ENCODE measurements at places on chromosomes 1 and 21. TPM values are rescaled to one million over a fixed set of nuclear protein-coding genes. Genes with fewer than 3 reads are reported as not detected.

DNA sequence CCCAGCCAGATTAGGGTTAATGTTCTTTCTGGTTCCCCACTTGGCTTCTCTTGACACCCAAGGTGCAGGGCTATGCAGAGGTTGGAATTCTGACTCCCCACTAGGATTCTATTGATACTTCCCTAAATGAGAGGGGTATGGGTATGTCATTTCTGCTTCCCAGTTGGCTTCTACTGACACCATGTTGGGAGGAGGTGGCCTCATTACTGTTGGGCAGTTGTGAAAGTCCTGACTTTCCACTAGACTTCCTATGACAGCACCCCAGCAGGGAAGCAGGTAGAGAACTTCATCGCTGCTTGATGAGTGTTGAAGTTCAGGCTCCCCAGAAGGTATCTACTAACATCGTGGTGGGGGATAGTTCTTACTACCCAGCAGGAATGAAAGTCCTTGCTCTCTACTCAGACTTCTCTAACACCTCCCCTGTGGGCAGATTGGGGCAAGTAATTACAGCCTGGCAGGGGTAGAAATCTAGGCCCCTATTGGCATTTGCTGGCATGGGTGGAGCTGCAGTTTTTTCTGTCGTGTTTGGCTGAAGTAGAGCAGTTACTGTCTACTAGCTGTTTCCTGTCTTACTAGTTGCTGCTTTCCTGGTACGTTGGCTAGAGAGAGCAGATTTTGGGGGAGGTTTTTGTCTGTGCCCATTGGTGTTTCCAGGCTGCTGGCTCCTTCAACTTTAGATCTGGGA lies 41.5 kb downstream of the ZYG11B start:
- H3K4me1 ChIP-seq: no peaks in the 10 kb centered on the region
- DNase-seq: no peak

- H3K27ac ChIP-seq: no peak overlapping the region
- H3K36me3 ChIP-seq: no peaks in the 10 kb centered on the region
- DNase-seq: no peak
- H3K4me1 ChIP-seq: peaks cover 24% of the 10 kb centered on the region
Observed at GRCh38 chr1:156420205-156421061, 51.4 kb downstream of the RHBG start.

DNA sequence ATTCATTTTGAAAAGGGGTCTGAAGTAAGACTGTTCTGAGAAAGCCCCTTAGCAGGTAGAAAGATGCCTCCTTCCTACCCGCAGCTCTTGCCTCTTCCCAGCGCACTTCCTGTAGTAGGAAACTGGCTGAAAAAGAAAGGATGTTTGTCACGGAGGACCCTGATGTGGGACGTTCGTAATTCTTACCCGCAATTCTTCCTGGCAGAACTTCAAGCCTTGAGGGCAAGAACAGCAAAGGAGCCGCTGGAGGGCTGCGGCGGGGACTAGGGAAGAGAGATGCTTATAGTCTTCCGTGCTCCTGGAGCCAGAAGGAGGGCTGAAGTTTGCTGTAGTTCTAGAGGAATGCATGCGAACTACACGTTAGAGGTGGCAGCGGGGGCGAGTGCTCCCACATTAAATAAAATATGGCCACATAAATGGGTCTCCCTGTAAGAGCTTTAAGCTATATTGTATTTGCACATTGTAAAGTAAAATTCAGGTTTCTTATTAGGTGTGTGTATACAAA lies 6.3 kb downstream of the C1orf53 start:
- no peak overlapping the region for H3K4me3 ChIP-seq
- peaks cover 10% of the 10 kb centered on the region for H3K4me1 ChIP-seq
- H3K27ac ChIP-seq: no peak overlapping the region
- no peak for DNase-seq

- H3K4me3 ChIP-seq: no peak overlapping the region
- no peak for DNase-seq
- no peaks in the 10 kb centered on the region for H3K36me3 ChIP-seq
- no peaks in the 10 kb centered on the region for H3K4me1 ChIP-seq
- H3K27ac ChIP-seq: no peak overlapping the region
Observed at GRCh38 chr1:90558126-90558525, 159.0 kb downstream of the BARHL2 start.

CENPS gene
- polyA plus RNA-seq: 13.3 TPM

SELP gene
- not detected for polyA plus RNA-seq

DNA sequence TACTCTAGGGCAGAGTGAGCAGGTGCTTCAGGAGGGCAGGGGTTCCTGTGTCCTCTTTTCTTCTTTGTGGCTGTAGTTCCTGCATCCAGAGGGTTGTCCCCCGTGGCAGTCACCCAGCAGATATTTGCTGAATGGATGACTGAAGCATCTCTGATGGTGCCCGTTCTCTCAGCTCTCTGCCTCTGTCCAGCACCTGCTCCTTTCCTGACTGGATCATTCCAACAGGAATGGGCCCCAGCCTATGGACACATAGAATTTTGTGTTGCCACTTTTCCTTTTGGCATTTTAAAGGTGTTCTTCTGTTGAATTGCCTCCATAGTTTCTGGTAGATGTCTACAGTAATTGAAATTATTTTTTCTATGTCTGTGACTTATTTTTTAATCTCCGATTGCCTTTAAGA lies 372.5 kb upstream of the C1orf174 start:
- H3K4me3 ChIP-seq: no peak overlapping the region
- no peak overlapping the region for H3K27ac ChIP-seq
- no peak for DNase-seq
- H3K4me1 ChIP-seq: no peaks in the 10 kb centered on the region
- H3K36me3 ChIP-seq: no peaks in the 10 kb centered on the region

GRCh38 chr1:157238585-157238984 lies 100.4 kb upstream of the ETV3 start:
- no peaks in the 10 kb centered on the region for H3K4me1 ChIP-seq
- no peak for DNase-seq
- no peaks in the 10 kb centered on the region for H3K27me3 ChIP-seq
- no peak overlapping the region for H3K4me3 ChIP-seq
- no peak overlapping the region for H3K27ac ChIP-seq

DNA sequence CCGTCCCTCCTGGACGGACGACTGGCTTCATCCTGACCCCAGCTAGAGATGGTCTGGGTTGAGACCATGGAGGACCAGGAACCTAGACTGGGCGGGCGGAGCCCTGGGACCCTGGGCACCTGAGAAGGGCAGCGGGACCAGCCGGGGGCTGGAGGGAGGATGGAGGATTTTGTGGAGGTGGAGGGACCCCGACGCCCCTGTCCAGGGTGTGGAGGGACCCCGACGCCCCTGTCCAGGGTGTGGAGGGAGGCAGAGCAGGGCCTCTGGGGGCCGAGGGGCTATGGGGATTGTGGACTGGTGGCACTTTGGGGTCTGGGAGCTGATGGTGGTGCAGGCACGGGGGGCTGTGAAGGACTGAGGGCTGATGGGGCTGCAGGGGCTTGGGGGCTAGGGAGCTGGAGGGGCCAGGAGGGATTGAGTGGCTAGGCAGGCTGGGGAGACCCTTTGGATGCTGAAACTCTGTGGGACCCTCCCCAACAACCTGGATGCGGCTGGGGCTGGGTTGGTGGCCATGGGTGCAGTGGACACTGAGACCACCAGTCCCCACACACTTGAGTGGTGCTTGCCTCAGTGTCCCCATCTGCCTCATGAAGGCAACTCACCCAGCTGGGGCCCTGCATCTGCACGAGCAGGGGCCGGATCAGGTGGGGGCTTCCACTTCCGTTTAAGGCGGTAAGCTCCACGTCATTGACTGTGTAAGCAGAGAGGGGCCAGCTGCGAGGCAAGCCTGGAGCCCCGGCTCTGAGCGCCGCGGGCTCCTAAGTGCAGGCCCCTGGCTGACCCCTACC lies 7.4 kb downstream of the GJC2 start:
- DNase-seq: no peak
- H3K36me3 ChIP-seq: no peaks in the 10 kb centered on the region
- no peak overlapping the region for H3K27ac ChIP-seq
- H3K27me3 ChIP-seq: no peaks in the 10 kb centered on the region

KRTAP21-2 gene
- not detected for polyA plus RNA-seq

GUCA2A gene
- not detected for polyA plus RNA-seq

PCSK9 gene
- polyA plus RNA-seq: 61.7 TPM

DNA sequence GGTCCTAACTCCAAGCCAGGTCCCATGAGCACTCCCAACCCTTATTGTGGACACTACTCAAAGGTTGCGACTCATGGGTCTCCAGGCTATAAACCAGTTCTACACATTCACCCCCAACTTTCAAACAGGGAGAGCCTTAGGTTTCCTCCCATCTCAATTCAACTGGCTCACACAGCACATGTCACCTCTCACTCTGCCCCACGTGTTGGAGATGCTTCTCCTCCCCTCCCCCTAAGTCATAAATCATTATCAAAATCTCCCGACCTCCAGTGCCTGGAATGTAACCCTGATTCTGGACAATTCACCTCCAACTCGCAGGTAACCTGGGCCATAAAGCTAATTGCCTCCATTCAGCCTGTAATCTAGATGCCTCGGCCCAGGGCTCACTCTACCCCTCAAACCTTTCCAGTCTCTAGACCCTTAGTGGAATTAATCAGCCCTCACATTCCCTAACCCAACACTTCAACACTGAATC lies 595 bp downstream of the AK2 start:
- no peaks in the 10 kb centered on the region for H3K27me3 ChIP-seq
- peak overlapping the region; percentile 94 for H3K27ac ChIP-seq
- peak overlapping the region; percentile 95 for H3K4me3 ChIP-seq
- peaks cover 14% of the 10 kb centered on the region for H3K4me1 ChIP-seq

BGLAP gene
- polyA plus RNA-seq: 0.23 TPM

HMGN2 gene
- polyA plus RNA-seq: 222 TPM

DNA sequence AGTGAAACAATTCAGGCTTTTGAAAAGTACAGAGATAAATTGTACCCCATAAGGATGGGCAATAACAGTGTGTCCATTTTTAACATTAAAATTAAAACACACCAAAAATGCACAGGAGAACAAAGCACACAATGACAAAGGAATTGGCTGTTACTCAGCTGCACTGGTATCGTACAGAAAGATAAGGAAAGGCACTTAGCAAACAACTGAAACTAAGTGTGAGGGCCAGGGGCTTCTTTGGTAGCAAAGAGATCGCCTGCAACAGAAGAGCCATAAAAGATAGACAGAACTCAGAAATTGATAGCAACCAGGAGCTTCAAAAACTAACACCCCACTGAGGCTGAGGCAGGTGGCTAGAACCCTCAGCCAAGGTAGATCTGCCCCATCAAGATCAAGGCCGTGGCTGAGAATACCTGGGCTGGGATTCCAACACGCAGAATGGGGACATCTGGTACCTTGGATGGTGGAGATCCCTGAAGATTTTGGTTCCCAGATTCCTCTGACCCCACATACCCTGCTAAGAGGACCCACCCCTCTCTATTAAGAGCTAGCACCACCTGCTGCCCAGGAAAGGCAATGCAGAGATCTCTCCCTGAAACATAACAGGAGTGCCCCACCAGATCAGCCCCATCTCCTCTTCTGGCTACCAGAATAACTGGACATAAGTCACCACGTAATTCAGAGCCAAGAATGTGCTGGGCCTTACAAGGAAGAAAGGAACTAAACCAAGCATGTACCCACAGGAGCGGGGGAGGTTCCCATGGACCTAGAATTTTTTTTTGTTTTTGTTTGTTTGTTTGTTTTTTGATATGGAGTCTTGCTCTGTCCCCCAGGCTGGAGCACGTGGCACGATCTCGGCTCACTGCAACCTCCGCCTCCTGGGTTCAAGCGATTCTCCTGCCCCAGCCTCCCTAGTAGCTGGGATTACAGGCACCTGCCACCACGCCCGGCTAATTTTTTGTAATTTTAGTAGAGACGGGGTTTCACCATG lies 16.2 kb downstream of the PLEKHO1 start:
- H3K4me1 ChIP-seq: peaks cover 16% of the 10 kb centered on the region
- H3K27me3 ChIP-seq: no peaks in the 10 kb centered on the region
- no peaks in the 10 kb centered on the region for H3K36me3 ChIP-seq
- no peak for DNase-seq

ACOT11 gene
- polyA plus RNA-seq: 3.9 TPM

DNA sequence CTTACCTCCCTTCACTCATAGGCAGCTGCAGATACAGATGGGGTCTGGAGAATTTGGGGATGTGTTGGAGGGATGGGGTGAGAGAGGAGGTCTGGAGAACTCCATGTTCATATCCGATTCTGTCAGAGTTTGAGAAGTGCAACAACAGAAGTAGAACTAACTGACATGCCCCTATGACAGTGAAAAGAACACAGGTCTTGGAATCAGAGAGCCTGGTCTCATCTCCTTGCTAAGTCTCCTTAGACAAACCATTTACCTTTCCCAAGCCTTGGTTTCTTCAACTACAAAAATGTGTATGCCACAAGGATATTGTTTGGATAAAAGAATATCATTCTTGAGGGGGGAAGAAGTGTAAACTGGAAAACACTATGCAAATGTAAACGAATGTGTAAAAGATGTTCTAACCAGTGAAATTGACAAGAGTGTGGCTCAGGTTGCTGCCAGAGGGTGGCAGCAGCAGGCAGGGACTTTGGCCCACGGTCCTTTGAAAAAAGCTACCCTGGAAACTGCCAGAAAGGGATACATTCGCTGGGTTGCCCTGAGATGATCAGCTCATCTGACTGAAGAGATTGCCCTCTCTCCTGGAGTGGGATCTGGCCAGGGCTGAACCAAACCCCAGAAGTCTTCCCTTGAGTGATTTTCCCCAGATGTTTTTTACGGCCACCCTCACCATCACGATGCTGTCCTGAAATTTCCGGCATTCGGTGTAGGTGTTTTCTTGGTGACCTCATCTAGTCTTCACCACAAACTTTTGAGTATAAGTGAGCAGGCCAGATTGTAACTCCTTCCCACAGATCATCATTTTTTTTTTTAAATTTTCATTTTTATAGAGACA lies 17.0 kb upstream of the CD2 start:
- peaks cover 13% of the 10 kb centered on the region for H3K4me1 ChIP-seq
- H3K27ac ChIP-seq: no peak overlapping the region
- no peak overlapping the region for H3K4me3 ChIP-seq

DNA sequence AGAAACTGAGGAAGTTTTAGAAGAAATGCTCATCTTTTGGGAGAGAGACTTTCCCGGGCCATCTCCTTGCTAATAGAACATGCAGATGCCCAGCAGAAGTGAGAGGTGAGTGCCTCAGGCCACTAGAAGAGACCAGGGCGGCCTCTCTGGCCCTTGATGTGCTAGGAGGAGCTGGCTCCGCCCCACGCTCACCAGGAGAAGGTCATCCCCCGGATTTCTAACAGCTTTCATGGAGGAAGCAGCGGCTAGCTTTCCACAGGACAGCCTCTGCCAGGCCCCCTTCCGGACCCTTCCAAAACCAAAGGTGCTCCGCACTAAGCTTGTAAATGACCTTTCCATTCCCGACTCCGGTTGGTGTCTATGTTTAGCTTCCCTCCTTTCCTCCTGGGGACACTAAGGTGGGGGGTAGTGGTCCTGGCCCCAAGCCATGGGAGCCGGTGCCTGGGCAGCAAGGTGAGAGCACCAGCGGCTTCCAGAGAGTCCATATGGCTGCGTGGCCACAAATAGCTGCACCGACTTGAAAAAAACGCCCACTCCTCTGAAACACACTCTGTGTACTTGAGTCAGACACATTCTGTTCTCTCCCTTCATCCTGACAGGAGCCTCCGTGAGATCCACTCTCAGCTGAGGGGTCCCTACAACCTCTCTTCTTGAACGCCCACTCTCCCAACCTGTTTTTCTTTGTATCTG lies 249.9 kb downstream of the TNR start:
- no peak overlapping the region for H3K4me3 ChIP-seq
- H3K4me1 ChIP-seq: peaks cover 4% of the 10 kb centered on the region
- no peak overlapping the region for H3K27ac ChIP-seq

All from keratinocyte (primary cell).